ENCODE measurements at places on chromosomes 4 and X.

DNA sequence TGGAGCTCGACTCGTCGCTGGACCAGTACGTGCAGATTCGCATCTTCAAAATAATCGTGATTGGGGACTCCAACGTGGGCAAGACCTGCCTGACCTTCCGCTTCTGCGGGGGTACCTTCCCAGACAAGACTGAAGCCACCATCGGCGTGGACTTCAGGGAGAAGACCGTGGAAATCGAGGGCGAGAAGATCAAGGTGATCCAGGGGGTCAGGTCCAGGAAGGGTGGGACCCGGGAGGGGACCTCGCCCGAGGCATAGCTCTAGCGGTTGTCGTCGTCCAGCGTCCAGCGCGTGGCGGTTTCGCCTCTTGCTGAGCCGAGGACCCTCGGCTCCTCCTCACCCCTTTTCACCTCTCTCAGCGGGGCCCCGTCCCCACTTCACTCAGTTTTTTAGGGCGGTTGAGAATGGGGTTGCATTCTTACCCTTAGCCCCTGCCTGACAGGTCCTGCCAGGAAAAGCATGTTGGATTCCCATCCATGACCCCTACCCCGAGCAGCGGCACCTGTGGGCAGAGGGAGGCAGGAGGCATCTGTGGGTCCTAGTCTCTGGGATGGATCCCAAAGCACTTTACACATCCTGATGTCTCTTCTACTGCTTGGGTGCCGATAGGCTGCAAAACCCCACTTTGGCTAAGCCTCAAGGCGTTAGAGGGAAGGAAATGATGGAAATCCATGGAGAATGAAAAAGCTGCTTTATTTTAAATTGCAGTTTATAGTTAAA lies 524 bp downstream of the RAB33A start:
- no peak for DNase-seq

DNA sequence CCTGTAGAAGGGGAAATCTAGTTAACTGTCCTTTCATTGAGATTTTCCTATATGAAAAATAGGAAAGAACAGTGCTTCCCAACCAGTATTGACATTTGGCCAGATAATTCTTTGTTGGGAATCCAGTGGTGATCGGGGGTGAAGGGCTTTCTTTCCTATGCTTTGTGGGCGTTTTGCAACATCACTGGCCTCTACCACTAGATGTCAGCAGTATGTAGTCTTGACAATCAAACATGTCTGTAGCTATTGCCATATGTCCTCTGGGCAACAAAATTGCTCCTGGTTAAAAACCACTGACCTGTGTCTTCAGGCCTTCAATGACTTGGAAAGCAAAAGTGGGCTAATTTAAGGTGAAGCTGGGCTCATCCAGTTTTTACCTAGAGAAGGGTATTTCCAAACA lies 658.5 kb downstream of the DACH2 start:
- no peak for DNase-seq

GRCh38 chr4:74490736-74491135 lies 45.8 kb downstream of the AREG start:
- DNase-seq: no peak

DNA sequence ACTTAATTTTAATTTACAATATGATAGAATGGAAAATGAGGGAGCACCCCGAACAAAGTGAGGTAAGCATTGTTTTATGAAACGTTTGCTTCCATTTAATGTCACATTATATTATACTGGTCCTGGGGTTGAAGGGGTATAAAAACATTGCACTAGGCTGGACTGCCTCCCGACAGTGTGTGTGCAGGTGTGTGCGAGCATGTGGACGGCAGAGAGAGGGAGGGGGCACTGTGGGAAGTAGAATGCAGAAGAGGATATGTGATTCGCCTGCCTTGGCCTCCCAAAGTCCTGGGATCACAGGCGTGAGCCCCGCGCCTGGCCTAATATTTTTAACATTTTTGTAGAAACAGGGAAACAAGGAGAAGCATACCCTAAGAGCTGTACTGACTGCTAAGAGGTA lies 36.0 kb downstream of the IRF2 start:
- no peak for DNase-seq

DNA sequence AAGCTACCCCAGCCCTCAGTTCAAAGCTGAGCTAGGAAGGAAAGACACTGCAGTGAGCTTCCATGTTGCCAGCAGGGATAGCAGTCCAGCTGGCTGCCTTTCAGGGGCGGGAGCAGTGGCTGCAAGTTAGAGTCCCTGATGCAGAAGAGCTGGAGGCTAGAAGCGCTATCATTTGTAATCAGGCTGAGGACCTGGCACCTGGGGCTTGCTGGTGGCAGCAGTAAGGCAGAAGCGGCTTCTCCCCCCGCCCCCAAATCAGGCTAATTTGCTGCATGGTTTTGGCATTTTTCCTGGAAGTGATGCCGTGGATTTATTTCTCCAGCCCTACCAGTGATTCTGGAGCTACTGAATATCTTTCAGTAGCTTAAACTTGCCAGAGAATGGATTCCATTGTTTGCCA lies 203.3 kb downstream of the CLCN4 start:
- DNase-seq: no peak

- DNase-seq: no peak
These were observed 55.4 kb downstream of the MAML3 start for GRCh38 chr4:140098455-140099160.

GRCh38 chr4:113708250-113708649 lies 53.3 kb downstream of the CAMK2D start:
- DNase-seq: no peak

DNA sequence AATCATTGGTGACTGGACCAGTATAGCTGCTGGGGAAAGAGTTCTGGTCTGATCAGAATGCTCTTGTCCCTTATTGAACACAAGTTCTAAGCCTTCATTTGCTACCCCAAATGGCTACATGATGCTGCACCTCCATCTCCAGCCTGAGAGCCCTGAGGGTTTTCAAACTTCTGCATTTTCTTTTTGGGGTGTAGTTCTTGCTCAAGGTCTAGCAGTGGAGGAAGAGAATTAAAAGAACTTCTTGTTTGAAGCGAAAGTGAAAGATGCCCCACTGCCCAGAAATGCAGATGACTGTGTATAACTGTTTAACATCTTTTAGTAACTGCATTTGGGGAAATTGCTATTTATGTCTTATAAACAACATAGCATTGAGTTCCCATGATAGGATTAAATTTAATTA lies 38.5 kb downstream of the LAMTOR3 start:
- DNase-seq: no peak

GRCh38 chr4:1043651-1044468 lies 32.4 kb downstream of the FGFRL1 start:
- DNase-seq: no peak

DNA sequence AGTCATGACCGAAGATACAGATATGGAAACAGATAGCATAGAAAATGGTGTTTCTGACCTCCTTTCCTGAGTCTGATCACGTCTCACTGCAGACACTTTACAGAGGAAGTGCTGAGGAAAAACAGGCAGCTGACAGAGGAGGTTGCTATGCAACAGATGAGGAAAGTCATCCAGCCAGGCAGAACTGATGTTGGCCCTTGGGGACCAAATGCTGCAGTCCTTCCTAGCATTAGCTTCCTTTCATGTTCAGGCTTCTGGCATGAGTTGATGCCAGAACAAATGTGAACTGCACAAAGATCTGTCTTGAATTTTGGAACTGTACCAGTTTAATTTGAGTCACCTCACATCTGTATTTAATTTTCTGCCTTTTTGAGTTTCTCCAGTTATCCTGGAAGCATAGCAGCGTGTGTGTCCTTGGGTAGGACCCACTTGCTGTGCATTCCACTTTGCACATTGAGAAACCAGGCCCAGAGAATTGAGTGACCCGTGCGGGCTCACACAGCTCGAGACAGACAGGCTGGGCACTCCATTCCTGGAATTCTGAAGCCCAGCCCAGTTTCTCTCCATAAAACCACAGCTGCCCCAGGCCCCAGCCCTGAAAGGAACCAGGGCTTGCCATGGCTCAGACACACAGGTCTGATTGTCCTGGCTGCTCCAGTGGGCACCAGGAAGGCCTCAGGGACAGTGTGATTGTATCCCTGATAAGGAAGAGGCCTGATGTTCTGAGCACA lies 1.4 kb upstream of the MAGED1 start:
- no peak for DNase-seq

GRCh38 chr4:2394528-2394927 lies 23.9 kb downstream of the ZFYVE28 start:
- no peak for DNase-seq

- no peak for DNase-seq
These were observed 725 bp downstream of the SMC1A start for GRCh38 chrX:53421772-53422085.

GRCh38 chr4:22410645-22411247 lies 105.1 kb downstream of the ADGRA3 start:
- no peak for DNase-seq

DNA sequence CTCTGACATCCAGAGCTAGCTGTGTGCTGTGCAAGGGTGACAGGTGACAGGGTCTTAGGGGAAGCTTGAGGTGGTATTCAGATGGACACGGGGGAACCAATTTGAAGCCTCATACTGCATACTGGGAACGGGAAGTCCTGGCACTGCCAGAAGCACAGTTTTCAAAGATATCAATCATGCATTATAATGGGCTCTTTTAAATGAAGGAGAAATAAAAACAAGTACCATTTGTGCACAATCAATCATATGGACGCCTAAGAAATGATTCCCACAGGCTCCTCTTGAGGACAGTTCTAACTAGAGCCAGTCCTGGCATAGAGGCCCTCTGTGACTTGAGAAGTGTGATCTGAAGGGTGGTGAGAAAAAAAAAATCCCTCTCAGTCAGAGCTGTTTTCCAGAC lies 50.9 kb downstream of the TSC22D3 start:
- DNase-seq: no peak

- no peak for DNase-seq
These were observed 184.1 kb upstream of the FRMPD4 start for GRCh38 chrX:11954176-11954575.

DNA sequence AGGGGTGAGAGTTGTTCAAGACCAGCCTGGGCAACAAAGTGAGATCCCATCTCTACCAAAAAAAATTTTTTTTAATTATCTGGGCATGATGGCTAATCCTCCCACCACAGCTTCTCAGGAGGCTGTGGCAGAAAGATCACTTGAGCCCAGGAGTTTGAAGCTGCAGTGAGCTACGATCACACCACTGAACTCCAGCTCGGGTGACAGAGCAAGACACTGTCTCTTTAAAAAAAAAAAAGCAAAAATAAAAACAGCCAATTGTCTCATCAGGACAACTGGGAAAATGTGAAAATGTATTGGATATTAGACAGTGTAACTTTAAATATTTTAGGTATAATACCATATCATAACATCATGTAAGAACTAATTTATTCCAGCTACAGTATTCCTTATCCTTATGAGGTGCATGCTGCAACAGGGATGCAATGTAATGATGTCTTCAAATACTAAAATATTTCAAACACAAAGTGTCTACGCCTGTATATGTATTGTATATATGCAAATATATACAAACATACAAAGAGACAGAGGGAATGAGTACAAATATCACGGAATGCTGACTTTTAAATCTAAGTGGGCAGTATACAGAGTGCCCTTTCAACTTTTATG lies 17.2 kb downstream of the FAM13A start:
- no peak for DNase-seq

- DNase-seq: no peak
These were observed 13.5 kb downstream of the RXFP1 start for GRCh38 chr4:158535130-158535614.

GRCh38 chr4:179607003-179607402 lies 2164.8 kb upstream of the AGA start:
- DNase-seq: no peak

Data from activated gamma-delta T cell (primary cell).